ENCODE measurements at places on chromosomes 1 and 21.

DNA sequence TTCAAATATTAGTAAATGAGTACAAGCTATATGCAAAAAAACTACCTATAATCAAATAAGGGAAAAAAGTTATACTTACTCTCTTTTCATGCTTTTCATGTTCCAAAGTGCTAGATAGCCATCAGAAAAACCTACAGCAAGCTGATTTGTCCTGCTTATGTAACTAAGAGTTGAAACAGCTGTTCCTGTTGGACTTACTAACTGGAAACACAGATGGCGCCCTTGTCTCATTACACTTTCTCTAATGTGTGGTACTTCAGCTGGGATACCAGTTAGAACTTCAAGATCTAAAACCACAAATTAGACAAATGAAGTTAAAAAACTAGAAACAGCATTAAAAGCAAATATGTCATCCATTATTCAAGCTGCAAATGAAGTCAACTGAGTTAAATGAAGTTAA is 24.3 kb downstream of the AHCTF1 start:
- DNase-seq = no peak

- no peak for DNase-seq
These were observed 68.1 kb downstream of the SPAG17 start for GRCh38 chr1:118116909-118117308.

GRCh38 chr1:60283690-60284089 is 210.1 kb upstream of the C1orf87 start:
- DNase-seq = no peak

GRCh38 chr1:45574105-45574626 is 9.7 kb upstream of the NASP start:
- DNase-seq = no peak

GRCh38 chr1:198919667-198920398 is 281.0 kb downstream of the PTPRC start:
- DNase-seq = no peak

DNA sequence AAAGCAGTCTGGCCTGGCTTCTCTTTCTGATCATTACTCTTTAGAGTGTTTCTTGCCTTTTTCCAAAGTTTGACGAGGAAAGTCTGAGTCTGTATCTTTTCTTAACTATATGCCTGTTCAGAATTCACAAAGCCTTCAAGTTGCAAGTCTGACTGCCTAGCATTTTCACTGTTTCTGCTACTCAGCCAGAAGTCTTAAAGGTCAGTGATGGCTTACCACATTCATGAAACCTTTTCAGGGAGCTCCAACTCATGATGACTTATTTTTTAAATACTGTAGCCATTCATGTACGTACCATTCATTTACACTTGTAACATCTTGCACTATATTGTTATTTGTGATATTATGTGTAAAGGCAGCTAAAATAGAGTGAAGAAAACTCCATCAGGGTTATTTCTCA is 58.2 kb downstream of the TNFSF4 start:
- DNase-seq = no peak

DNA sequence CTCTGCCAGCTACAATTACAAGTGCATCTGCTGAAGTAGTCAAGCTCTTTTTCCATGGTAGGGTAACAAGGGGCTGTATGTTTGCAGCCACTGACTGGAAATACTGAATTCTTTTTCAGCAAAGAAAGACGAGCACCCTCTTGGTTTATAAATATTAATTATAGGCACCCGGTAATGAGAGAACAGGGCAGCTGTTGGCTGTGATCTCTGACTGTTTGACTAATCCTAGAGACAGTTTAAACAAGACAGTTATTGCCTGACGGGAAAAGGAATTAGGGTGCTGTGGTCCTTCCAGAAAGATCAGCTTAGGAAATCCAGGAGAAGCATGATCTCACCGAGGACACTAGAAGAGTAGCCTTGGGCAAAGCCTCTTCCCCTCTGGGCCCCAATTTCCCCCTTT is 183.7 kb upstream of the ZC3H12A start:
- no peak for DNase-seq

GRCh38 chr1:234505769-234506102 is 26.8 kb upstream of the TARBP1 start:
- DNase-seq = no peak

DNA sequence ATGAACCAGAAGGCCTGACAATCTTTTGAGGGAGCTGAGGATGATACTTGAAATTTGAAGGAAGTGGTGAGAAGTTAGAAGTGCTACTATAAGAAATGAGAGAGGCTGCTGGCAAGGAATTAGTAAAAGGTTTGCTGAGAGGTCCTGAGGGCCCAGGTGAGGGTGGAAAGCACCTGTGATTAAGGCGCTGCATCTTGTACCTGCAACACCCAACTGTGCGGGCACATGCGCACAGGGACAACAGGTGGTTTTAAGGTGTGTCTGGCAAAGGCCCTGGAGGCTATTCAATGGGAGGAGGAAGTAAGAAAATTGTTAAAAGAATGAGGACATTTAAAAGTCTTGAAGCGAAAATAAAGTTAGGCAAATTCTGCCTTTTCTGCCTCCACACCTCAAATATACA is 349.3 kb downstream of the RGS7 start:
- no peak for DNase-seq

GRCh38 chr1:235207209-235207565 is 46.1 kb upstream of the RBM34 start:
- DNase-seq = no peak

DNA sequence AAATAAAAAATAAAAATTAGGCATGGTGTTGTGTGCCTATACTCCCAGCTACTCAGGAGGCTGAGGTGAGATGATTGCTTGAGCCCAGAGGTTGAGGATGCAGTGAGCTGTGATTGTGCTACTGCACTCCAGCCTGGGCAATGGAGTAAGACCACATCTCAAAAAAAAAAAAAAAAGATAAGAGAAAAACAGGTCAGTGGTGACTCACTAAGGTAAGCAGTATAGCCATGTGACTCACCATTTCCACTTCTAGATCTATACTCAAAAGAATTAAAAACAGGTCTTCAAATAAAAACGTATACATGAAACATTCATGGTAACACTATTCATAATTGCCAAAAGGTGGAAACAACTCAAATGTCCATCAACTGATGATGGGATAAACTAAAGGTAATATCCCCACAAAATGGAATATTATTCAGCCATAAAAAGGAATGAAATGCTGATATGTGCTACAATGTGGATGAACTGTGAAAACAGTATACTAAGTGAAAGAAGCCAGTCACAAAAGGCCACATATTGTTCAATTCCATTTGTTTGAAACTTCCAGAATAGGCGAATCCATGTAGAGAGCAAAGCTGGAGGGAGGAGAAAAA is 75.1 kb downstream of the ZNF281 start:
- DNase-seq = no peak

GRCh38 chr1:12754738-12755137 is 8.7 kb downstream of the CFAP107 start:
- no peak for DNase-seq

- no peak for DNase-seq
These were observed 344.4 kb upstream of the ESRRG start for GRCh38 chr1:217067642-217068041.

- DNase-seq = peak; percentile 15
These were observed 21.5 kb upstream of the STMN1 start for GRCh38 chr1:25927521-25928265.

- DNase-seq = no peak
These were observed 35.3 kb downstream of the FCRL5 start for GRCh38 chr1:157517016-157517415.

- no peak for DNase-seq
These were observed 922 bp downstream of the PEX11B start for GRCh38 chr1:145917595-145917994.

DNA sequence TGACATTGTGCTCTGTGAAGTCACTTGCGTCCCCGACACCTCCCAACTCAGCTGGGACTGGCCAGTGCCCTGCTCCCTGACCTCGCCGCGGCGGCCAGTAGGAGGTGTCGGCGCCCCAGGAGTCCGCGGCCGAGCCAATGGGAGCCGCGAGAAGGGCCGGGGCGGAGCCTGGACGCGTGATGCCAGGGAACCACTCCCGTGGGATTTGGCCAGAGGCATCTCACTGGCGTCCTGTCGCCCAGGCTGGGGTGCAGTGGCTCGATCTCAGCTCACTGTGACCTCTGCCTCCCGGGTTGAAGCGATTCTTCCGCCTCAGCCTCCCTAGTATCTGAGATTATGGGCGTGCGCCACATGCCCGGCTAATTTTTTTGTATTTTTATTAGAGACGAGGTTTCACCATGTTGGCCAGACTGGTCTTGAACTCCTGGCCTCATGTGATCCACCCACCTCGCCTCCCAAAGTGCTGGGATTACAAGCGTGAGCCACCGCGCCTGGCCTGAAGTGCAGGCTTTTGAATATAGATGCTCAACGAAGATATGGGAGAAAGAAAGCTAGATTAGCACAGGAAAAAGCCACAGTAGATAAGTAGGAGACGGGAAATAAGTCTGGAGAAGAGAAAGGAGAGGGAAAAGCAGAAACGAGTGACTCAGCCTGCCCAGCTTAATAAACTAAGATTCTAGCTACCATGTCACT is 38.0 kb downstream of the ZBTB8OS start:
- peak; percentile 87 for DNase-seq

- no peak for DNase-seq
These were observed 933 bp downstream of the ANKRD34A start for GRCh38 chr1:145963265-145964019.

GRCh38 chr1:33328817-33329216 is 7.9 kb upstream of the A3GALT2 start:
- no peak for DNase-seq
